ENCODE measurements at places on chromosomes 3 and 15.

DNA sequence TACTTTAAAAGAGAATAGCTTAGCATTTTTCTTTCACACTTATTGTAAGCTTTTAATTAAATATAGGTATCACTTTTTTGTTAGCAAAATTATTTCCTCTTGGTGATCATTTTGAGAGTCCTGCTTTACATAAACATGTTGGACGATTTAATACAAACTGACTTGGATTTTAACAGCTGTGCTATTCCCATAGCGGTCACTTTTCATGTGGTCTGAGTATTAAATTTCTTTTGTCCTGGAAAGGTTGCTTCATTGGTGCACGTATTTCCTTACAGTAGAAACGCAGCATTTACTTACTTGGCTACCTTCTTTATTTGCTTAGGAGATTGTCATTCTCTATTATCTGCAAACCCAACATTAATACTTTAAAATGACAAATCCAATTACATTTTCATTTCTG lies 109.4 kb downstream of the ATG7 start:
- no peak for DNase-seq

DNA sequence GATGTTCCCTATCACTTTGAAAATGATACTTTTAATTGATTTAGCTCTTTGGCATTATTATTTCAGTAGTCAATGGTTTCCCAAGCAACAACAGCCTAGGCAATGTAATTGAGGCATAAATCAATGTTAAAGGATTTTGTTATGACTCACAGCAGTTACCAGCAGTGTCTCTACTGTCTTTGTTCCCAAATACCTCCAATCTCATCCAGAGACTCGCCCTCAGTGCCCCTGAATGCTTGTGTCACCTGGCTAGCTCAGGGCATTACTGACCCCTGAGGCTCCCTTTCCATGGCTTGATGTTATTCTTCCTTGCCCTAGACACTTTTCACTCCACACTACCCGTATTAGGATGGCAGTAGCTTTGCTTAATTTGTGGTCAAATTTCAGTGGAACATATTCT lies 227.2 kb downstream of the SQOR start:
- DNase-seq: no peak

DNA sequence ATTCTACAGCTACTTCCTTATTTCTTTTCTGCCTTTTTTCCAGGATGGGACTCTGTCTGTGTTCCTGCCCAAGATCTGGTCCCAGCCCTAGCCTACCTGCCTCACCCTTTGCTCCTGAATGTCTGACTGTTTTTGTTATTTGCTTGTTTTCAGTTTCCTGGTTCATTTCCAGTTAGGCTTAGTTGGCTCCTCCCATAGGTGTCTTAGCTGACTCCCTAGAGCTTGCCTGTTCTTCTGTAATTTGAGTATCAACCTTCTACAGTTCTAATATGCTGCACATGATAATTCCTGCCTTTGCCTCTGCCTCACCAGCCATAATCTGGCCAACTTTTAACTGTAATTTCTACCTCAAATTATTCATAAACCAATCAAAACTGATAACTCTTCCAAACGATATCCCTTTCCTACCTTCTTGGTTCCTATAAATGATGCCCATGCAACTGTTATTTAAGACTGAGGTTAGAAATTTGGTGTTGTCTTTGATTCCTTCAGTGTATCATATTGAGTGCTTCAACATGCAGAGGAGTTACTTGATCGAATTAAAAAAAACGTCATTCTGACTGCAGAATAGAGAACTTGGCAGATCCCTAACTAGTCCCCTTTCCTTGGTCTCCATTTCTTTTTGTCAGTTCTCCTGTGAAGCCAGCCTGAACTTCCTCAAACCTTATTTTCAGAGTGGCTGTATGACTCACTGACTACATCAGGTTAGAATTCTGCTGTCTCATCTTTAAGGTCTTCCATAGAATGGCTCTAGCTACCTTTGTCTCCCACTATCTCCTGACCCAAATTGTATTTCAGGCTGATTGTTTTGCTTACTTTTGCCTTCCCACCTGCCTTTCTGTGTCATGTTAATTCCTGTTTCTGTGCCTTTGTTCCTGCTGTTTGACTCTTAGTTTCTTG lies 8.4 kb downstream of the GOLM2 start:
- DNase-seq: no peak

DNA sequence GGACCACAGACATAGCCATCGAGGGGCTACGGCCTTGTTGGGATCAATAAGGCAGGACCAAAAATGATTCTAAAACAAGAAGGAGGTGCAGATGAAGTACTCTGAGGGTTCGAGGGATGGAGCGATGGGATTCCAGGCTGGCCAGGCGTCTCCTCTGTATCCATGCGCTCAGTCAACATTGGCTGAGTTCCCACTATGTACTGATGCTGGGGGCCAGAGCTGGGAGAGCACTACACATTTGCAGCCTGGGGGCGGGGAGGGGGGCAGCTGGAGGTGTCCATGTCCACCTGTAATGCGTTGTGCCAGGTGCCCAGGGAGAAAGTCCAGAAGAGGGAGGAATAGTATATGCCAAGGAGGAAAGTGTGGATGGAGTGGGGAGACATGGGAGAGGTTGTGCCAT lies 81.5 kb downstream of the AAGAB start:
- DNase-seq: no peak

DNA sequence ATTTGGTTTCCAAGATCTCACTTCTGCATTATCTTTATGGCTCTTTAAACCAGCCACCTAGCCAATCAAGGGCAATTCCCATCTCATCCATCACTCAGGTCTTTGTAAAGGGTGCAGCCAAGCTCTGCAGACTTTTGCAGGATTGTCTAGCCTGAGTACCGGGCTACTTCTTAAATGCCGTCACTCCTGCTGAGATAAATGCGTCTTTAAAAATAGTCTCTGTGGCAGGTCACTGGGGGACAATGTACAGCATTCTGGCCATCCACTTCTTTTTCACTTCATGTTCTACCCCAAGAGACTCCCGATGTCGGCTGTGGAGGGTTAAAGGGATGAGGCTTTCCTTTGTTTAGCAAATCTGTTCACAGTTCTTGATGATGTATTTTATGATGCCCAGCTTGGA lies 194.7 kb downstream of the SV2B start:
- no peak for DNase-seq

- no peak for DNase-seq
Measured at GRCh38 chr15:33706173-33706572, 262.1 kb upstream of the CHRM5 start.

DNA sequence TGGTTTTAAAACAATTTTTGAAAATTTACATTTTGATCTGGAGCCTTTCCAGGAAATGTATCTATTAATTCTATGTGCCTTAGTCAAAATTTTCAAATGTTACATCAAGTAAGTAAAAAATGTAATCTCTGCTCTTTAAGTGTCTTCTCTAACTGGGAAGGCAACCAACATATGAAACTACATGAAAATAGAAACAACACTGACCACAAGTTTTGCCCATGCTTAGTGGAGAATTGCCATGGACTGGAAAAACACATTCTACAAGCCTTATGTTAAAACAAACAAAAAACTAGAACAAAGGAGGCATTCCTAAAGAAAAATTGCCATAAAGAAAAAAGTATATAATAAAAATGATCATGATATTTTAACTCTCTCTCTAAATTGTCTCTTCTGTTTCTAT lies 75.9 kb upstream of the SPRED1 start:
- no peak for DNase-seq

GRCh38 chr3:39419742-39420315 lies 13.3 kb downstream of the RPSA start:
- no peak for DNase-seq

DNA sequence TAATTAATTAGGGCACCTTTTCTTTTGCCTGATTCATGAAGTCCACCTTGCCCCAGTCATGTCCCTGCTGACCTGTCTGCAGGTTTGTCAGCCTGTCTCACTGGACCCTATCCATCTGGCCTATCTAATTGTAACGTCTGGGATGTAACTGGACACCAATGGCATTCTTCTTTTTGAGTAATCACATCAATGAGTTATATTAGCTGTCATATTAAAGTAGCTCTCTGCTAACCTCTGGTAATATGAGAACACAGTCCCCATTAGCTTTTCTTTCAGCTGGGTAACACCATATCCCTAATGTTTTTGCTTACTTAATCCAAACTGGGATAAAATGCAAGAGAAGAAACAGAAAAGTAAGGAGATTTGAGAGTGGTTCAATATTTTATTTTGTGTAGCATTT lies 166.2 kb upstream of the VEPH1 start:
- DNase-seq: no peak

DNA sequence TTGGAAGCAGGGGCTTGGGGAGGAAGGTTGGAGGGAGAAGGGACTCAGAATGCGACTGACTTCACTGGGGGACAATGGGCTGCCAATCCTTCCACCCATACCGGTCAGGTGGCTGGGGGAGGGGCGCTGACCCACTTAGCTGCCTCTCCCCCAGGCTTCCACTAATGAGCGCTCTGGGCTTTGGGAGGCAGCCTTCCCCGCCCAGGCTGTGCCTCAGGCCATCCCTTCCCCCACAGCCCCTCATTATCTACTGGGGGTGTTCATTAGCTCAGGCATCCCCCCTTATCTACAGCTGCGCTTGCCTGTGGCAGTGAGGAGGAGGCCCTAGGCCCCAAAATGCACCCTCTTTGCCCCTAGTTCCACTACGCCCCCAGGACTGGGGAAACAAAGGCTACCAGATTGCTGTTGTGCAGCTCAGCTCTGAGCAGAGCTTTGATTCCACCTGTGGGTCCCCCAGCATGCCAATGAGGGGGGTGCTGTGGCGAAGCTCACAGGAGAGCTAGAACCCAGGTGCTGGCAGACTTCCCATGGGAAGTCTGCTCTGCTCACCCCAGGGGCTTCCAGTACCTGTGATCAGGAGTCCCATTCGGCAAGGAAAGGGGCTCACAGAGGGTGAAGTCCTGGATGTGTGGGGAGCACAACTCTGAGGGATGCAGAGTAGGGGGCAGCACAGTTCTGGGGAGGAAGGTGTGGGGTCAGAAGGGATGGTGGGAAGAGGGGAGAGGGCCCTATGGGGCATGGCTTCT lies 29.4 kb upstream of the SEMA3F start:
- DNase-seq: no peak

DNA sequence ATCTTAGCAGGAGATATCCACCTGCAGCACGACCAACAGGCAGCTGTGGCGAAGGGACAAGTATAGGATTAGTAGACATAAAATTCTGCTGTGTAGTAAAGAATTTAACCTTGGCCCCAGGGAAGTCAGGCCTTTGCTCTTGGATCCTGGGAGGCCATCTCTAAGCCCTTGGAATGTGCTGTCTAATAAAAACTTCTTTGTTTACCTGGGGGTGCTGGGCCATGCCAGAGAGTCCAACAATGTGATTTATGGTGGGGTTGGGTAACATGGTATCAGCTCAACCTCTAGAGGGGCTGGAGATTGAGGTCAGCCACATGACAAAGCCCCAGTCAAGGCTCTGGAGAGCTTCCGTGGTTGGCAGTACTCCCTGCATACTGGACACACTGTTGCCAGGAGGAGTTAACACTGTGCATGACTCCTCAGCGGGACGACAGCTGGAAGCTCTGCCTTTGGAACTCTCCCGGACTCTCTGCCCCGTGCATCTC lies 52.4 kb downstream of the HEG1 start:
- DNase-seq: no peak

DNA sequence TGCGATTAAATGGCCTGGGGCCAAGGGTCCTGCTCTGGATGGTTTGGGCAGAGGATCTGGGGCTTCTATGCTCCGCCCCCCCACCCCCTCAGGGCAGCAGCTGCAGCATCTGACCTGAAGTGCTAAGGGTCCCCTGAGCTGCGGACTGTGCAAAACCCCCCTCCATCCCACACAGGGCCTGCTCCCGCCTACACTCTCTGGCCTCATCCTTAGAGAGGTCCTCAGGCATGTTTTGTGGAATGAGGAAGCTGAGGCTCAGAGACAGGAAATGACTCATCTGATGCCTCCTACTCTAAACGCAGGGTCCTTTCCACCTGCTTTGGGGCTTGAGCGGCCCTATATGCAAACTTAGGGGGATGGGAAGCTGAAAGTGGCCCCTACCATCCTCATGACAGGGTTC lies 59.5 kb upstream of the CTSH start:
- peak; percentile 71 for DNase-seq

GRCh38 chr3:32751377-32751776 lies 66.4 kb downstream of the CNOT10 start:
- DNase-seq: no peak

DNA sequence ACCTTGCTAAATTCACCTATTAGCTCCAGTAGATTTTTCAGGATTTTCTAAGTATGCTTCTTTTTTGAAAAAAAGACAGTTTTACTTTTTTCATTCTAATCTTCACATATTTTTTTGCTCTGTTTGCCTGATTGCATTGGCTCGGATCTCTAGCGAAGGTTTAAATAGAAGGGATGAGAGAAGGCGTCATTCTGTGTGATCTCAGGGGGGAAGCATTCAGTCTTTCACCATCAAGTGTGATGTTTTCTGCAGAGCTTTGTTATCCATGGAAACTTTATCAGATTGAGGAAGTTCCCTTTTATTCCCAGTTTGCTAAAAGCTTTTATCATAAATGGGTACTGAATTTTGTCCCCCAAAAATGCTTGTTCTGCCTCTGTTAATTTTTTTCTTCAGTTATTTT lies 120.3 kb downstream of the LRRK1 start:
- DNase-seq: no peak

All from activated CD4-positive, alpha-beta T cell treated with anti-CD3 and anti-CD28 coated beads, Interleukin-2, amount 10 ng/mL, durations not matched to agents 24 days and 14 days (primary cell).